Common myeloid progenitor, CD34-positive (primary cell): ENCODE measurements at places on chromosomes 12 and 14.

- no peak for DNase-seq
Observed at GRCh38 chr12:111728795-111729194, 37.9 kb upstream of the ALDH2 start.

- DNase-seq = peak; percentile 4
Observed at GRCh38 chr12:19792028-19792427, 352.7 kb downstream of the AEBP2 start.

DNA sequence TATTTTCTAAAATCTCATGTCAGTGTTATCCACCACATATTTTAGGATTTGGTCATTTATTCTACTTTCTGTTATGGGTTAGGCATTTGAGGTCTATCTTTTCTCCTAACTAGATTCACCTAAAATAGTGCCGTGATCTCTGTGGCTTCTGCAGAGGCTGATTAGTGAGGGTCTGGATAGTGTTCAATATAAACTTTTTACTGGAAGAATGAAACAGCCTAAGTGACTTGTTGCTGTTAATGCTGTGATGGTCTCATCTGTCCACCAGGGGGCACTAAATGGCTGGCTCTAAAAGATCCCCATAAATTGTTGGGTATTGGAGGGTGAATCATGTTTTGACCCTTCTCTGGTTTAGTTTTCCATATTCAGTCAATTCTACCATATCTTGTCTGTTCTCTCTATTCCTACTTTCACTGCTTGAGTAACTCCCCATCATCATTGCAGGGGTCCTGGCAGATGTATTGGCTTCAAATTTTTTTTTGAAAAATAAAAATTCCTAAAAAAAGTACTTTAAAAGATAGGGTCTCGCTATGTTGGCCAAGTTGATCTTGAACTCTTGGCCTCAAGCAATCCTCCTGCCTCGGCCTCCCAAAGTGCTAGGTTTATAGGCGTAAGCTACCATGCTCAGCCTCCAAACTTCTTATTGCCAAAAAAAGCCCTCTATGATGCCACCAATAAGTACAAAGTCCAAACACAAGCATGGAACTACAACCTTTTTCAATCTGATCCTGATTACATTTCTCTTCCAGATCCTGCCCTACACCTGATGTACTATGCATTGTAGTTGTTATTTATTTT is 6.9 kb downstream of the PABPN1 start:
- peak; percentile 87 for DNase-seq

DNA sequence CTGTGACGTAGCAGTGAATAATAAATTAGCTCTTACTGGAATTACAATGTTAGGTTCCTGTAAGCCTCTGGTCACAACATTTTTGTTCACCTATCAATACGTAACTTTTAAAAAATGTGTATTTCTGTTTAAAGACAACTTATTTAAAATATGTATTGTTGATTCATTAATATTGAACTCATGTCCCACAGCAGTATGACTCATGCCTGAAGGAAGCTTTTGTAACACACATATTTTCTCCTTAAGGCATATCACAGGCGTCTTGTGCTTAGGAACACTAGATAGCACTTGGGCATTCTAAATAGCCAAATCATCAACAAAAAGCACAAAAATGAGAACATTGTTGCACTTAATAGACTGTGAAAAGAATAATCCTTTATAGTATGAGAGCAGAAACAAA is 92.5 kb downstream of the GPHN start:
- no peak for DNase-seq

- no peak for DNase-seq
Observed at GRCh38 chr12:34305176-34305575, 282.9 kb downstream of the ALG10 start.

- DNase-seq = no peak
Observed at GRCh38 chr14:66473223-66473622, 12.9 kb upstream of the CCDC196 start.

DNA sequence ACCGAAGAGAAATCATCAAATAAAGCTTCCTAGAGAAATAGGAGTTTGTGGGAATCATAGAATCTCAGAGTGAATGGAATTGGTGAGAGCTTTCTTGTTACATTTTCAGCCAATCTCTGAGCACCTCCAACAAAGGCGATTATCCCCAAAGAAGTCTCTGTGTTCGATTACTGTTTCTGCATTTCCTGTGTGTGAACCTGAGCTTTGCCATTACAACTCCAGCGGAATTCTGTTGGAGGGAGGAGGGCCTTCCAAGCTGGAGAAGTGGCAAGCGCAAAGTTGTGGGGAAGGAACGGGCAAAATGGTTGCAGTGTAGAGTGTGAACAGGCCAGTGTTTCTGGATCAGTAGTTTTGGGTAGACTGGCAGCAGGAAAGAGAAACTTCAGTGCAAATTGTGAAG is 23.1 kb downstream of the TMEM117 start:
- no peak for DNase-seq

DNA sequence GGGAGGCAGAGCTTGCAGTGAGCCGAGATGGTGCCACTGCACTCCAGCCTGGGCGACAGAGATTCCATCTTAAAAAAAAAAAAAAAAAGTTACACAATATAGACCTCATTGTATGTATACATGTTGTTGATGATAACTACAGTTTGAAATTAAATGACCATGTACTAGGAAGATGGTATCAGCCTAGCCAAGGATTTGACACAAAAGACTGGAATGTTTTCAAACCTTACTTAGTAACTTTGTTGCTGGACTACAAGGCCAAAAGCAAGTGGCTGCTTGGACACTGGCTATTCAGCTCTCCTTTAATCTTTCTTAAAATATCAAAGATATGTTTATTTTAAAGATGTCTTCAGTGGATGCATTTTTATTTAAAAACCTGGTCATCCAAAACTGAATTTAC is 18.9 kb upstream of the NUDT4 start:
- DNase-seq = no peak

GRCh38 chr12:130879781-130880389 is 8.0 kb downstream of the RAN start:
- peak; percentile 11 for DNase-seq

DNA sequence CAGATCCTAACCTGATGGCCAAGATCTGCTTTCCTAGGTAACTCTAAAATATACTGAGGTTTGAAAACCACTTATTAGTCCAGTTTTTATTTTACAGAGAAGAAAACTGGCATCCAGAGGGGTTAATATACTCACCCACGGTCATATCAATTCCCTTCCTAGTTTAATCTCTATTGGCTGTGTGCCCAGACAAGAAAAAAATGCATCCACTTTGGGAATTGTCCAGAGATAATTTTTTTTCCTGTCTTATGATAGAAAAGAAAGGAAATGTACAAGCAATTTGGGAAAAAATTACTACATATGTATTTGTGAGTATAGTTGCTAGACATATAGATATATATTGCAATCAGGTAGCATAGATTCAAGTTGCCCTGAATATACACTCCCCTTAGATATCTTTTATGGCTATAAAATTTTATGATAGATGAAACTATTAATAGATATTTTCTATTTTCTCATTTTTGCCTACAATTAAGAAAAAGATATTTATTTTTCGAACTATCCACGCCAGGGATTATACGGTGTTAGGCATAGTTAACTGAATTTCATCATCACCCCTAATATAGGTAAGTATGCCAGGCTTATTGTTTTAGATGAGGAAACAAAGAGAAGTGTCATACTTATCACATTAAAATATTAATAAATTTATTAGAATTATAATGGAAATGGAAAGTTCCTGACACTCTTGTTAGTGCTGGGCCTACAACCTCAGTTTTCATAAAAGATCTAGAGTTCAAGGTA is 100.5 kb upstream of the SLC38A2 start:
- DNase-seq = no peak

GRCh38 chr12:23564451-23565152 is 384.9 kb downstream of the SOX5 start:
- DNase-seq = no peak

DNA sequence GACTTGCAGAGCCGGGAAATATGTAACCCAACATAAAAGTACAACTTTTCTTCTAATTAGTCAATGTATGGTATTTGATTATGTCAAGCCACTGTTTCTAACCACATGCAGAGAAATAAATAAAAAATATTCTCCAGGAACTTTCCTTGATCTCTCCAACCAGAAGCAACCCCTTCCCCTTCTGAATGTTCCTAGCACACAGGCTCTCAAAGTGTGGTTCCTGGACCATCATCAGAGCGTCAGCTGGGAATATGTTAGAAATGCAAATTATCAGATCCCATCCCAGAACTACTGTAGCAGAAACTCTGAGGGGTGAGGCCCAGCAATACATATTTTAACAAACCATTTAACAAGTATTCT is 21.0 kb upstream of the ITPR2 start:
- no peak for DNase-seq

GRCh38 chr12:34396006-34396860 is 373.9 kb downstream of the ALG10 start:
- no peak for DNase-seq

- no peak for DNase-seq
Observed at GRCh38 chr14:61438497-61438859, 117.1 kb downstream of the PRKCH start.

DNA sequence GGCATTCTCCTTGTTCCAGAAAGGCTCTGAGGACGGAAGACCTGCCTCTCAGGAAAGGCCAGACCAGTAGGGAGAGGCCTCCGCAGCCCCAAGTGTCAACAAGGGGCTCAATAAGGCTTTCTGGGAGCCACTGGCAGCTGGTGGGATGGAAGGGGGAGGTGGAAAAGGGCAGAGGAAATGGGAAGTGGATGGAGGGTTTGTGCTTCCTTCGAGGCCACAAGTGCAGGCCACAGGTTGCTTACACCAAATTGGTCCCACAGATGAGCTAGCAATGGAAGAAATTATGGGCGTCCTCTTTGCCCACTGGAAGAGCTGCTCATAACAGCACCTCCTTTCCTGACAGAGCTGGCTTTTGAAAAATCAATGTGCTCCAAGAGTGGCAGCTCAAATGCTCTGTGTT is 28.2 kb downstream of the P2RX4 start:
- DNase-seq = no peak

DNA sequence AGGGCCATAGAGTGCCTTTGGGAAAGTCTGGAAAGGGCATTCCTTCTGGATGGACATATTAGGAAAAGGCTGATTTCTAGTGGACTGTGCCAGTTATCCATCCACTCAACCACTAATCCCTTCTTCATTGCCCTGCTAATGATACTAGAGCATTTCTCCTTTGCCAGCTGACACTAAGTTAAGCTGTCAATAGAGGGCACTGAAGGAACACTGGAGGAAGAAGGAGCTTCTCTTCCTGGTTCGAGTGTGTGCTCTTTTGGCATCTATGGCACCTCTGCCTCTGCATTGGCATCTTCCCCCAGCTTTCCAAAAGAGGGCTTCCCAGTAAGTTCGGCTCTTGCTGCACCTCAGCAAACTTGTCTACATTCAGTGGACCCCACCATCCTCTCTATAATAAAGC is 165.4 kb downstream of the DERA start:
- DNase-seq = peak; percentile 32

DNA sequence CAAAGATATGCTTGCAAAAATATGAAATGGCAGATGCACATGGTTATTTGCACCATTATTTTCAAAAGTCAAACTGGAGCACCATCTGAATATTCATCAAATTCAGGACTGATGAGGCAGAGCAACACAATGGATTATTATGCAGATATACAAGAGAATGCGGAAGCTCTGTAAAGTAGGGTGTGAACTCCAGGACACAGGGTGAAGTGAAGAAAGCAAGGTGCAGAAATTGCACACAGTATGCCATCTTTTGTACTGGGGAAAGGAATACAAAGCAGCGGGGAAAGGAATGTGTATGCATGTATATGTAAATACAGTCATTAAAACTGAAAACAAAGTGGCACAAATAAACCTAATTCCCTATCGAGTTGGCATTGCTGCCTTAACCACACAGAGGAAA is 22.7 kb upstream of the CLEC4E start:
- DNase-seq = no peak

DNA sequence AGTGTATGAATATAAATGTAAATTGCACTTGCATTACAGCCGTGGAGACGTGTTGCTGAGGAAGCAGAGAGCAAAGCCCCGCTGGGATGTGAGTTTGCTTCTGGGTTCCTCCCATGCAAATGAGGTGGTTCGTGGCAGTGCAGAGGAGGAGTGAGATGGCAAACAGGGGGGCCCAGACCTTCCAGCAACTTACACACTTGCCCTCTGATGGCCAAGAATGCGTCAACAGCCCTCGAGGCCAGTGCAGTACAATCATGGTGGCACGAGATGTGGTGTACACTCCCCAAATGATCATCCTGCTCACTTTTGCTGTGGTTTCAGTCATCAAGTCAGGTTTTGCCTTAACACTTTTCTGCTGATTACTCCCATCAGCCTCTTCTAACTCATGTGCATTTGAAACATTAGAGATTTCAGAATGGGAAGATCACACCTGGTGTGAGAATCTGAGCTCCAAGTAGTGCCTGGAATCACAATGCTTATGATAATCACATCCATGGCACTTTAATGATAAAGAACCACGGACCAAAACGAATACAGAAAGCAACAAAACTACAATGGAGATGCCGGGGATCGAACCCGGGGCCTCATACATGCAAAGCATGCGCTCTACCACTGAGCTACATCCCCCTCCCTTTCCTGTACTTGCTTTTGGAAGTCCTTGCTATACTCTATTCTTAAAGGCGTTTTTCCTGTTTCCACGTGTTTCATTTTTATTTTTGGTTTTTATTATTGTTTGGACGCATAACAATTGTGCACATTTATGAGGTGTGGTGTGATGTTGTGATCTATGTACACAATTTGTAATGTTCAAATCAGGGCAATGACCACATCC is 7.0 kb upstream of the UBC start:
- DNase-seq = peak; percentile 92

- no peak for DNase-seq
Observed at GRCh38 chr12:29616664-29617406, 119.3 kb upstream of the OVCH1 start.

DNA sequence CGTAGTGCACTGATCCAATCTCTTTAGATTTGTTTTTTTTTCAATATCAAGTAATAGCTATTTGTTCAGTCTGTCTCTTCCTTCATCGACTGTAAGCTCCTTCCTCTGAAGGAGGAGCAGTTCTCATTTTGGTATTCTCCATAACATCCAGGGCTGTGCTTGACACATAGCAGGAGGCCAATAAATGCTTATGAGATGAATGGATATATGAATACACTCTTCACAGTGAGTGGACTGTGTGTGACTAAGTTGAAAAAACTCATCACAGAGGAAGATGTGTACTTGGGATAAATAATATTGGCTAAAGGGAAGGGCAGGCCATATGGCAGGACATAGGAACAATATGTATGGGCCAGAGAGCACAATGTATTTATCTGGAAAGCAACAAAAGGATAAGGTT is 205.3 kb upstream of the PRICKLE1 start:
- DNase-seq = no peak

DNA sequence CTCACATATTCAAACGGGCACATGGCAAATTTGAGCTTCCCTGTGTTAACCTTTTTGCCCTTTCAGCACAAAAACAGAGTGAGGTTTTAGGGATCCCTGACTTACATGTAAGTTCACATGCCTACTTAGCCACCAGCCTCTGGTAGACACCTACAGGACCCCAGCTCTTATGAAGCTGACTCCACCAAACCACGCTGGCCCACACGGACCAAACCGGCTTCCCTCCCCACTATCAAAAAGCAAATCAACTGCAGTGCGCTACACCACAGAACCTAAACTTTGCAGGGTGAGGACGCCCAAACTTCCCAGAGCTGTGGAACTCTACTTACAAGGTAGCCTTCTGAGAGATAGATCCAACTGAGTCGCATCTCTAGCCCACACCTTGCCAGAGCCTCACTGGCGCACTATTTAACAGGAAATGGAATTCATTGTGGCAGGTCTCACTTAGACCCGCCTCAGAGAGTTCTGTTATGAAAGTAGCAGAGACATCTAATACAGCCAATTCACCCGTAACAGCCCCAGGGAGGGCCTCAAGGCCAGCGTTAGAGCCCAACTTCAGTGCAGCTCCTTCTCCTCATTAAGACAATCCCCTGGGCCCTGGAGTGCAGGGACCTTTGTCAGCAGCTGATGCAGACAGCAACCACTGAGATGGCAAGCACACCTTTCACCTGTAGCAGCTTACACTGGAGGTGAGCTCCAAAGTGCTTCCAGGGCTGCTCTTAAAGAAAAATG is 49.2 kb downstream of the SH2B3 start:
- no peak for DNase-seq
